Stomach (tissue), 19 donors: ENCODE measurements at places on chromosomes 12 and 14. TPM values are rescaled to one million over a fixed set of nuclear protein-coding genes. Genes with fewer than 3 reads are reported as not detected.

DNA sequence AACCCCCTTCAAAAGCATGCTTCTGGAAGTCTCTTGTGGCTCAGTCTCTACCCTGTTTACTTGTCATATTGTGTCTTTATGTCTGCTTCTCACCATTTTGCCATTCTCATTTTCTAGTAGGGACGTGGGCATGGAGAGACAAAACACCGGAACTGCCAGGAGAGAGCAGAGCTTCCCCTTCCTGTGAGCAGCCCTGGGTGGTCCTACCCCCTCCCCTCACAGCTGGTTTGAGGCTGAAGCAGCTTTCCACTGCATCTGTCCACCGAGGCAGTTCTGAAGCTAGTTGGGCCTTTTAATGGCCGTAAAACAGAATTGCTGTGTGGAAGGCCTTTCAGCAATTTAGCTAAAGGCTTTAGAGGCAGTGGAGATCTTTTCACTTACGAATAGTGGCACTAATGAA is 77.0 kb downstream of the PELI2 start:
- H3K4me1 ChIP-seq = peaks cover 23% of the 10 kb centered on the region
- no peak overlapping the region for H3K4me3 ChIP-seq
- peak; percentile 44 for DNase-seq
- peak overlapping the region; percentile 57 for H3K27ac ChIP-seq
- H3K36me3 ChIP-seq = no peaks in the 10 kb centered on the region
- no peaks in the 10 kb centered on the region for H3K27me3 ChIP-seq

DNA sequence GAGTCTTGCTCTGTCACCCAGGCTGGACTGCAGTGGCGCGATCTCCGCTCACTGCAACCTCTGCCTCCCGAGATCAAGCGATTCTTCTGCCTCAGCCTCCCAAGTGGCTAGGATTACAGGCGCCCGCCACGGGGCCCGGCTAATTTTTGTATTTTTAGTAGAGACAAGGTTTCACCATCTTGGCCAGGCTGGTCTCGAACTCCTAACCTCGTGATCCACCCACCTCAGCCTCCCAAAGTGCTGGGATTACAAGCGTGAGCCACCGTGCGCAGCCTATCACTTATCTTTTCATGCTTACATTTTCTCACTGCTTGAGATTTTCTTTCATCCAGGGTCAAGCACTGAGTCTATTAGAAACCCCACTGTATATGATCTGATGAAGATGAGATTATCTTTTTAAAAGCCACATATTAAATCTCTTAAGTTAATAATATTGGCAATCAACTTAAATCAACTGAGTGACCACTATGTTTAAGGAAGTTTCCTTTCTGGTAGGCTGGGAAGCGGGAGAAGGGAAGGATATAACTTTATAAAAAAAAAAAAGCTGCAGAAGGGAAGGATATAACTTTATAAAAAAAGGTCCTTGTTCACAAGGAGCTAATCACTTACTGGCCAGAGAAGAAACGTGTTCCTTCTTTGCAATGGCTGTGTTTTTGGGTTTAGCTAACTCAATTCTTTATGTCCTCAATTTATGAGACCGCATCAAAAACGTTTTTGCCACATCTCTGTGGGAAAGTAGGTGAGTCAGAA is 1.3 kb upstream of the MDM2 start:
- no peak for DNase-seq
- H3K27ac ChIP-seq = peak overlapping the region; percentile 100
- peaks cover 10% of the 10 kb centered on the region for H3K36me3 ChIP-seq
- no peaks in the 10 kb centered on the region for H3K27me3 ChIP-seq

- no peaks in the 10 kb centered on the region for H3K27me3 ChIP-seq
- H3K36me3 ChIP-seq = no peaks in the 10 kb centered on the region
- H3K4me1 ChIP-seq = no peaks in the 10 kb centered on the region
- H3K4me3 ChIP-seq = no peak overlapping the region
These were observed 95.9 kb upstream of the PTHLH start for GRCh38 chr12:28068467-28068866.

- H3K27ac ChIP-seq = no peak overlapping the region
- no peak for DNase-seq
- peaks cover 14% of the 10 kb centered on the region for H3K4me1 ChIP-seq
- no peaks in the 10 kb centered on the region for H3K36me3 ChIP-seq
These were observed 506 bp upstream of the TBX5 start for GRCh38 chr12:114406316-114406983.

- no peaks in the 10 kb centered on the region for H3K27me3 ChIP-seq
- no peak for DNase-seq
- no peaks in the 10 kb centered on the region for H3K4me1 ChIP-seq
- H3K4me3 ChIP-seq = no peak overlapping the region
- H3K36me3 ChIP-seq = no peaks in the 10 kb centered on the region
These were observed 477.8 kb upstream of the TMPO start for GRCh38 chr12:98037401-98038140.

- peak overlapping the region; percentile 90 for H3K4me3 ChIP-seq
- DNase-seq = peak; percentile 98
- no peaks in the 10 kb centered on the region for H3K27me3 ChIP-seq
- H3K27ac ChIP-seq = peak overlapping the region; percentile 99
These were observed 927 bp upstream of the TMTC2 start for GRCh38 chr12:82685790-82686167.

DNA sequence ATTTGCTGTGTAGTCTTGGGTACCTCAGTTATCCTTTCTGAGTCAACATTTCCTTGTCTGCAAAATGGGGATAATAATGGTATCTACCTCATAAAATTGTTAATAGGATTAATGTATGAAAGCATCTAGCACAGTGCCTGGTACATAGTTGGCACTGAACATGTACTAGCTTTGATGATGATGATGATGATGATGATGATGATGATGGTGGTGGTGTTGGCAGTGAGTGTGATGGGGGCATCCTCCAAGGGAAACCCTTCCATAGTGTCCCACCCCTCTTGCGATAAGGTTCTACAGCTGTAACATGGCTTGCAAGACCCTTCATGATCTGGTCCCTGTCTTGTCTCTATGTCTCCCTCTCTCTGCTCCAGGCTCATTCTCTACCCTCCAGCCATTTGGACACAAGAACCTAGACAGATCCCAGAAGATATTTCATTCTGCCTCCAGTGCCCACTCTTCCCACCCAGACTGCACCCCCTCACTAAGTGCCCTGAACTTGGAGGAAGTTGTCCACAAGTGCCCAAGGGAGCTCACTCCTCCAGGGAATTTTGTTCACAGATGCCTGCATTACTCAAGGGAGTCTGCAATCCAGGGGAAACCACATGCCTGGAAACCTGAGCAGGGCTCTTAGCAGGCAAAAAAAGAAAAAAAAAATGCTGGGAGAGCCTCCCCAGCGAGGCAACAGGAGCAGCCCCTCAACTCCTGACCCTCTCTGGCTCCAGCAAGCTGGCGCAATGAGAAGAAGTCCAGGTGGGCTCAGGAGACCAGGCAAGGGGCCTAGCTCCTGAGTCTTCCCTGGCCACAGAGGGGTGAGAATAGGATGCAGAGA is 10.1 kb upstream of the BDKRB1 start:
- H3K27me3 ChIP-seq = no peaks in the 10 kb centered on the region
- H3K4me3 ChIP-seq = no peak overlapping the region
- no peak for DNase-seq
- peak overlapping the region; percentile 8 for H3K27ac ChIP-seq
- H3K4me1 ChIP-seq = no peaks in the 10 kb centered on the region
- no peaks in the 10 kb centered on the region for H3K36me3 ChIP-seq

GRCh38 chr14:69547701-69548348 is 26.8 kb downstream of the CCDC177 start:
- H3K4me1 ChIP-seq = no peaks in the 10 kb centered on the region
- no peak overlapping the region for H3K4me3 ChIP-seq
- H3K27ac ChIP-seq = no peak overlapping the region
- peak; percentile 75 for DNase-seq
- H3K27me3 ChIP-seq = no peaks in the 10 kb centered on the region

DNA sequence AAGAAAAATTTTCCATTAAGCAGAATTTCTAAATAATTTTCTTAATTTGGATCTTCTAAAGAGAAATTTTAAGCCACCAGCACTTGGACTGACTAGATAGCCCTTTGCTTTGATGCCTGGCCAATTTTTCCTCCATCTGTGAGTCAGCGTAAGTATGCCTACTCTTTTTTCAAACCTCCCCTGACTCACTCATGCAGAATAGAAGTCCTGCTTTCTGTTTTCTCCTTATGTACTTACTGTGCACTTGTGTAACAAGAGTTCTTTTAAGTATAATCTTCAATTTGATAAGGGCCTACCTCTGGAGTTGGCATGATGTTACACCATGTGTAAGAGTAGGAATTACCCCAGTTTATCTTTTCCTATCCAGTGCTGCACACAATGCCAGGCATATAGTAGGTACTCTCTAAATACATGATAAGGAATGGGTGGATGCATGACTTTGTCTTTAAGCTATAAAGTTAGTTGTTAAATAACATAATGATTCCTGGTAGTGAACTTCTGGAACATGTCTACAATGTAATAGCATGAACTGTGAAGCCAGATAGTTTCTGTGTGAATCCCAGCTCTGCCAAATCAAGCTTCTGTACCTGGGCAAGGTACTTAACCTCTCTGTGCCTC is 329.6 kb downstream of the TMTC2 start:
- H3K27ac ChIP-seq = peak overlapping the region; percentile 82
- DNase-seq = peak; percentile 44
- peak overlapping the region; percentile 34 for H3K4me3 ChIP-seq
- H3K36me3 ChIP-seq = no peaks in the 10 kb centered on the region

- DNase-seq = no peak
- no peak overlapping the region for H3K4me3 ChIP-seq
- H3K27ac ChIP-seq = no peak overlapping the region
- H3K4me1 ChIP-seq = no peaks in the 10 kb centered on the region
- H3K27me3 ChIP-seq = no peaks in the 10 kb centered on the region
These were observed 8.1 kb downstream of the PRPF40B start for GRCh38 chr12:49631336-49631907.

DNA sequence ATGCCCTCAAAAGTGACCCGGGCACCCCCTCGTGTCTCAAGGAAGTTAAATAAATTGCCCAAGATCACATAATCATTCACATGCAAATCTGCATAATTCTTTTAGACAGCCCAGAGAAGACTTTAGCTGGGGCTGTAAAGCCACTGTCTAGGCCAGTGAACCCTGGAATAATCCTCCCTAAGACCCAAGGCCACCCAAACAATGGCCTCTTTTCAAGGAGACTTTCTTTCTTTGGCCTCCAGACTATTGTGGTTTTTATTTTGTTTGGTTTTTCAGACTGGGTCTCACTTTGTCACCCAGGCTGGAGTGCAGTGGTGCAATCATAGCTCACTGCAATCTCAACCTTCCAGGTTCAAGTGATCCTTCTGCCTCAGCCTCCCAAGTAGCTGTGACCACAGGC is 10.6 kb downstream of the SVOP start:
- no peak for DNase-seq
- H3K4me3 ChIP-seq = no peak overlapping the region
- peaks cover 25% of the 10 kb centered on the region for H3K27me3 ChIP-seq

- H3K4me1 ChIP-seq = no peaks in the 10 kb centered on the region
- no peaks in the 10 kb centered on the region for H3K27me3 ChIP-seq
- no peak for DNase-seq
- no peak overlapping the region for H3K27ac ChIP-seq
These were observed 163.8 kb downstream of the DERA start for GRCh38 chr12:16074894-16075293.

DNA sequence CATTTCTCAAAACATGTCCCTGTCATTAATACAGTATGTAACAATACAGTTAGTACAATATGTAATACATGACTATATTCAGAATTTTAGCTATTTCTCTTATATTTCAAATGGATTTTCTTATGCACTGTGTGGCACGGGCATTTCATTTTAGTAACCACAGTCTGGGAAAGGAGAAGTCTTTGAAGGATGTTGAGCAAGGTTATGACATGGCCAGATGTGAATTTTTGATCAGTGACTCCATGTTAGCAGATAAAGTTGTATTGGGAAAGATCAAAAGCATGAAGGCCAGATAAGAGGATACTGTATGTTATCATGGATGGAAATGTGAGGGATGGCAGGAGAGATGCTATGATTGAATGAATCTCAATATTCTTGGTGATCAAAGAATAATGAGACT is 285.2 kb downstream of the NAV3 start:
- no peaks in the 10 kb centered on the region for H3K4me1 ChIP-seq
- DNase-seq = no peak
- no peak overlapping the region for H3K4me3 ChIP-seq
- H3K27ac ChIP-seq = no peak overlapping the region
- no peaks in the 10 kb centered on the region for H3K36me3 ChIP-seq
- no peaks in the 10 kb centered on the region for H3K27me3 ChIP-seq

DNA sequence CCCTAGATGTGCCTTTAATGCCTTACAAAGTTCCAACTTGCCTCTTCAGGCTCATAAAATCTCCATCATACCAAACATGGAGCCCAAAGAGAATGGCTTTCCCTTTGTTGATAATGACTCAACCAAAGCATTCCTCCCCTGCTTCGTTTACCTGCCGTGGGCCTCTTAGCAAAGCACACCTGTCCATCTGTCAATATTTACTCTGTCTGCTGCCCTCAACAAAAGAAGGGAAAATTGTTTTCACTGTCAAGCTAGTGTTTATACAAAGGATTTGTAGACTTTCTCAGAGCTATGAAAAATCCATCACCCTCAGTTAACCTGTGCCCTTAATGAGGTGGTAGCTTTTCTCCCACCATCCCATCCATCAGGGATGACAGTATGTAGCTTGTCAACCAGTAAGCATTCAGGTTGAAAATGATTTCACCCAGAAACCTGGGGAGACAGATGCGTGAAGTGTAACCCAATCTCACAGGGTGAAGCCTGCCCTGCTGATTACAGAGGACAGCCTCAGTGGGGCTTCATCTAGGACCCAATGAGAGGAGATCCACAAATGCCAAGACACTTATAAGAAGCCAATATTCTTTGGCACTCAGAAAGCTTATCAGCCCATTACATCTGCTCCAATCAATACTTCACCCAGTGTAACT is 278.1 kb downstream of the NUAK1 start:
- H3K27me3 ChIP-seq = no peaks in the 10 kb centered on the region
- H3K4me3 ChIP-seq = no peak overlapping the region
- peak; percentile 34 for DNase-seq
- H3K36me3 ChIP-seq = no peaks in the 10 kb centered on the region

DNA sequence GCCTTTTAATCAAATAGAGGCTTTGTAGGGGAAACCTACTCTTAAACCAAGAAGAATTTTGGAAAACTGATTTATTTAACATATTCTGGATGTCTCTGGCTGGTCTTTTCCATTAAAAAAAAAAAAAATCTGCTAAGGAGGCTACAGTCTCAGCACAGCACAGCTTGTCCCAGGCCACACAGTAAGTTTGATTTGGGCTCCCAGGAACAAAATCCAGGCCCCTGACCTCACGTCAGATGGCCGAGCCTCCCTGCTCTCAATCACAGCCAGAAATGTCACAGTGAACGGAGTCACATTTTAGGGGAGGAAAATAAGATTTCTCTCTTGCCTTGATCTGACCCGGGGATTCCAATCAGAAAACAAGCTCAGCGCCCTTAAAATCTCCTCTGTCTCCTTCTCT is 72.9 kb upstream of the TBX5 start:
- H3K4me1 ChIP-seq = peaks cover 8% of the 10 kb centered on the region
- H3K27me3 ChIP-seq = peaks cover 23% of the 10 kb centered on the region
- no peak overlapping the region for H3K27ac ChIP-seq
- no peaks in the 10 kb centered on the region for H3K36me3 ChIP-seq
- DNase-seq = no peak

Gene LBHD2
- not detected for total RNA-seq

Gene SYNDIG1L
- total RNA-seq = not detected

Gene PPP4R4
- 0.37 TPM for total RNA-seq

Gene FBRSL1
- 8.0 TPM for total RNA-seq

Gene JAG2
- 12.5 TPM for total RNA-seq

Gene GLS2
- 3.9 TPM for total RNA-seq

Gene PPM1H
- 3.1 TPM for total RNA-seq

Gene HPD
- total RNA-seq = 0.73 TPM

Gene KRT8
- total RNA-seq = 647 TPM
